ENCODE measurements at places on chromosomes 12 and 14. TPM values are rescaled to one million over a fixed set of nuclear protein-coding genes. Genes with fewer than 3 reads are reported as not detected.

DNA sequence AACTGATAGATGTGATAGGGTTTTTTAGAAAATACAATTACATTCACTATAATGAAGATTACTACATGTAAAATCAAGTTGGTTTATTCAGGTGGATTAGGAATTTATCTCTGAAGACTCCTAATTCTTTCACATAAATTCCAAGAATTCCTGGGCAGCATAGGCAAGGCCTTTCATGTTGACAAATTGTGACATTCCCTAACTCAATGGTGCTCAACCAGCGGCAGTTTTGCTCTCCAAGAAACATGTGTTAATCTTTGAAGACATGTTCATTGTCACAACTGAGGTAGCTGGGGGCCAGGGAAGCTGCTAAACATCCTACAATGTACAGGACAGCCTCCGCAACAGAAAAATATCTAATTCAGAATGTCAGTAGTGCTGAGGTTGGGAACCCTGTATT, 46.3 kb downstream of the PTPRQ start:
- H3K4me3 ChIP-seq, result no peak overlapping the region
- H3K27me3 ChIP-seq, result no peaks in the 10 kb centered on the region
- no peaks in the 10 kb centered on the region for H3K4me1 ChIP-seq

DNA sequence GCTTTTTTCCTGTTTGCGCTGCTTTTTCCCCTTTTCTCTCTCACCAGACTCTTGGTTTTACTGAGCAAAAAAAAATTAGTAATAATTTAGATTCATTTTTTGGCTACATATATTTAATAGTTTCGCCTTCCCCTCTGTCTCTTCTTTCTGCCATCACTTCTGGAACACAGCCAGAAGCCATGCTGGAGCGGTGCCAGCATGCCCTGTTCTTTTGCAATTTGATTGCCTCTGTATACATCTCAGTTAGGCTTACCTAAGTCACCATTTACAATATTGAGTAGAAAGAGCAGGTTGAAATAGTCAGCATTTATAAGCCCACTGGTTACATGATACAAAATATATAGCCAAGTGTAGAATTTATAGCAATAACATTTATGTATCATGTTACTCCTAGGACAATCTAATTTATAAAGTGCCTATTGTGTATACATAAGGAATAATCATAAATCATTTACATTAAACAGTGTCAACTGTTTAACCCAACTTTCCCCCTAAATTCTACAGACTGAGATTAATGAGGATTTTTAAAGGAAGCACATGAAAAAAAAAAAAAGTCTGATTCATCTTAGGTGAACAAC, 413.8 kb upstream of the SOX5 start:
- no peak for DNase-seq
- no peaks in the 10 kb centered on the region for H3K36me3 ChIP-seq
- no peak overlapping the region for H3K27ac ChIP-seq

Gene SERPINA9
- total RNA-seq, result not detected

Gene PTPRB
- total RNA-seq, result 1.1 TPM

Gene UBE2N
- 215 TPM for total RNA-seq

Gene CAMKK2
- total RNA-seq, result 30.6 TPM

DNA sequence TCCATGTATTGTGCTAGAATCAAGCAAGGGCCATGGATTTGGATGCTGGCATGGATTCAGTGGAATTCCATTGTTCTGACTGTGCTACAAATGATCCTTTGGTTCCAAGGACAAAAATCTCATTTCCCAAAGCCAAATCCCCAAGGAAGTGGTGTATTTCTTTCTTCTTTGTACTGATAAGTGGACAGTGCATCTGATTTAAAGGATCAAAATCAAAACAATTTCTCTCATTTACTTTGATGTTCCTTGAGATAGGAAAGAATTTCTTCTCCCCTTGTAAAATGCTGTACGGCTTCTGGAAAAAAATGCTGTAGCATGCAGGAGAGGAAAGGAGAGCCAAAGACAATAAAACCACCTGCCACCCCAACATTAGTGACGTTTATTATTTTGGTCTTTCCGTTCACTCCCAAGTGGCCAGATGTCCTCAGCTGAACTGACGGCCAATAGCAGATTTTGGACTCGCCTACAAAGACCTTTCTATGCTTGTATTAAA, 185.7 kb downstream of the PRKD1 start:
- no peaks in the 10 kb centered on the region for H3K27me3 ChIP-seq
- 0 out of 2 replicates have a peak, but pooled peaks cover 2% of the 10 kb centered on the region for H3K4me1 ChIP-seq
- H3K36me3 ChIP-seq, result no peaks in the 10 kb centered on the region

Gene FOXA1
- total RNA-seq, result 0.20 TPM

DNA sequence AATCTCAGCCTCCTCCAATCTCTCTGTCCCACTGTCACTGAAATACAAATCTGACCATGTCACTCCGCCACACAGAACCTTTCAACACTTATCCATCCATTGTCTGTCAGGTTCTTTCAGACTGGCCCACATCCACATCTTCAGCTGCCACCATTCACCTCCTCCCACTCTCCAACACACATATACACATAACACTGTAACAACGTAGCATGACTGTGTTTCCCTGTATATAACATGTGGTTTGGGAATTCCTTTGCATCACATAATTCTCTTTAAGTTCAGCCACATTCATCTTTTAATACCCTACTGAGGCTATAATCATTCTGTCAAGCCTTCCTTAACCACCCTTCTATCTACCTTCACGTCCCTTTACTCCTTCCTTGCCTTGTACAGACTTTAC, 99.2 kb downstream of the PPP2R5E start:
- no peaks in the 10 kb centered on the region for H3K4me1 ChIP-seq
- H3K36me3 ChIP-seq, result no peaks in the 10 kb centered on the region
- no peaks in the 10 kb centered on the region for H3K27me3 ChIP-seq
- H3K4me3 ChIP-seq, result no peak overlapping the region
- DNase-seq, result no peak

Gene HHIPL1
- total RNA-seq, result 2.6 TPM

GRCh38 chr12:16454481-16454880, 107.0 kb downstream of the MGST1 start:
- 0 out of 2 replicates have a peak, but pooled peaks cover 8% of the 10 kb centered on the region for H3K4me1 ChIP-seq
- no peaks in the 10 kb centered on the region for H3K36me3 ChIP-seq
- H3K4me3 ChIP-seq, result no peak overlapping the region
- no peak for DNase-seq

GRCh38 chr12:89951694-89952060, 243.0 kb upstream of the ATP2B1 start:
- no peak overlapping the region for H3K27ac ChIP-seq
- DNase-seq, result no peak
- H3K27me3 ChIP-seq, result no peaks in the 10 kb centered on the region
- peaks cover 5% of the 10 kb centered on the region for H3K4me1 ChIP-seq

Gene TUNAR
- 63.9 TPM for total RNA-seq

- H3K36me3 ChIP-seq, result no peaks in the 10 kb centered on the region
- H3K27ac ChIP-seq, result no peak overlapping the region
- H3K4me1 ChIP-seq, result peaks cover 3% of the 10 kb centered on the region
- H3K27me3 ChIP-seq, result no peaks in the 10 kb centered on the region
- H3K4me3 ChIP-seq, result no peak overlapping the region
- DNase-seq, result no peak
These were observed 388.7 kb downstream of the ZFP36L1 start for GRCh38 chr14:68404146-68404527.

DNA sequence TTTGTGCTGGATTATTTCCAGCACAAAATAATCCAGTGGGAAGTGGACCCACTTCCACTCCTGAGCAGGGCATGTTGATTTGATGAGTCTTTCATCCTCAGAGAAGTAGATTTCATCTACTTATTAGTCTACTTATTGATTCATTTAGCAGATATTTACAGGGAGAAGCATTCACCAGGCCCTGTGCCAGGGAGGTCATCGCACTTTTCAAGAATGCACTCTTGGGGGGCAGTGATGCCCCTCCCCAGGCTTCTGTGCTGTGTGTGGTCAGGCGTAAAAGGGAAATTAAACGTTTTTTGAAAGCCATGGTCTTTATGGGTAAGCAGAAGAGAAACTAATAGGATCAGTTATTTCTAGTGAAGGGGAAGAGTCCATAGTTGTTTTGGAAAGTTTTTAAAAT, 610.7 kb upstream of the TMEM132C start:
- no peak overlapping the region for H3K27ac ChIP-seq
- no peak for DNase-seq
- no peak overlapping the region for H3K4me3 ChIP-seq
- H3K36me3 ChIP-seq, result no peaks in the 10 kb centered on the region

DNA sequence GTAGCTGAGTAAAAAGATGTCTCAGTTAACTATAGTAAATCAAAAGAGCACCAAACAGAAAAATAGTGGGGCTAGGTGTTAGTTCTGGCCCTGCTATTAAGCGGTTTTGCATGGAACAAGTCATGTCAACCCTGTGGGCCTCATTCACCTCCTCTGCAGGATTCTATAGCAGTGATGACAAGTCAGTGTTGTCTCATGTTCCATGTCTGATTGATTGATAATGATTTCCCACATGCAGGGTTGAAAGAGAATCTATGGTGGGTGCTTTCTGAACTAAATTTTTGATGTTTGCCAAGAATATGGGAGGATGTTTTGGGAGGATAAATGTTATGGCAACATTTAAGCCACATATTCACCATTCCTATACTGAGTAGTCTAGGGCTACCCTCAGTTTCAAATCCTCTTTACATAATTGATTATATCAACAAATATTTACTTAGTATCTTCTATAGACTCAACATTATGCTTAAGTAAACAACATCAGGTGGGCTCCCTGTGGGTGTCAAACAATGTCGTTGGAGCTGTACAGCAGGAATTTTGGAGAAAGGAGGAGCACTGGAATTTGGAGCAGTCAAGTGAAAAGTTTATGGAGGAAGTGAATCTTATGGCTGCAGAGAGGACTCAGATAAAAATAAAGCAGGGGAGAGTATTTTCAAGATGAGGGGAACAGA, 48.6 kb downstream of the IRAK3 start:
- H3K4me3 ChIP-seq, result no peak overlapping the region
- no peak overlapping the region for H3K27ac ChIP-seq
- DNase-seq, result no peak
- H3K36me3 ChIP-seq, result no peaks in the 10 kb centered on the region
- no peaks in the 10 kb centered on the region for H3K27me3 ChIP-seq

Data from H1 (cell line).